ENCODE measurements at places on chromosomes 7 and 10.
A peak's percentile ranks its signal among the peaks of the same experiment; 100 is the strongest.

- no peak for DNase-seq
Observed at GRCh38 chr10:124329362-124329761, 89.4 kb downstream of the OAT start.

DNA sequence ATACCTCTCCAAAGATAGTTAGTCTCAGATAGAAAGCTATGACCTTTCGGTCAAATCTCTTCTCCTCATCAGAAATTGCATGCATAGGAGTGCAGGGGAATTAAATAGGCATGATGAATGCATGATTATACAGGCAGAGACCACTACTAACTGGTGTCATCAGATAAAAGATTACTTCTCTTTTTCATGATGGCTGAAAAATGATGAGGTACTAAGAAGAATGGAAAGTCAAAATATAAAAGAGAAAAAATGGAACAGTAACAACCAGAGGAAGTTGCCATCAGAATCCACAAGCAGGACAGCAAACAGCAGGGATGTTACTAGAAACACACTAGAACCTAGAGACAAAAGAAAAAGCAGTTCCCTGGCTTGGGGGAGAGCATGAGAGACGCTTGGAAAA lies 31.6 kb downstream of the CTTNBP2 start:
- DNase-seq, result no peak

GRCh38 chr10:50919010-50919409 lies 33.6 kb upstream of the A1CF start:
- no peak for DNase-seq

GRCh38 chr7:134636008-134636449 lies 10.6 kb upstream of the BPGM start:
- DNase-seq, result no peak

- DNase-seq, result peak; percentile 55
Observed at GRCh38 chr7:79176859-79177477, 276.5 kb downstream of the MAGI2 start.

GRCh38 chr7:4083513-4083912 lies 598.6 kb upstream of the FOXK1 start:
- no peak for DNase-seq
